ENCODE measurements at places on chromosomes 6 and 20.

DNA sequence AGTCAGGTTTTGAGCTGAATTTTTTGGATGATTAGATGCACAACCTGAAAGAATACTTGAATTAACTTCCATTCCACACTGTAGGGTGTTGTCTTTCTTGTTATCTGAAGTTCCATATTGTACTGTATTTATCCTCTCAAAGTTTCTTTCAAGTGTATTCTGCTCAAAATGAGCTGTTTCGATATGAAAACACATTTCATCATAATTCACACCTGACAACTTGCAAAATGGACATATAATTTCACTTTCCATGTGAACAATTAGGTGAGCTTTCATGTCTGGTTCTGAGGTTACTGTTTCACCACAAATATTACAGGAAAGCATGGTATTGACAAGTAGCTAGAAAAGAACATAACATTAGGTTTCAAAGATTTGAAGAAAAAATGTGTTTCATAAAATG lies 1.7 kb downstream of the ZUP1 start:
- no peak for DNase-seq

DNA sequence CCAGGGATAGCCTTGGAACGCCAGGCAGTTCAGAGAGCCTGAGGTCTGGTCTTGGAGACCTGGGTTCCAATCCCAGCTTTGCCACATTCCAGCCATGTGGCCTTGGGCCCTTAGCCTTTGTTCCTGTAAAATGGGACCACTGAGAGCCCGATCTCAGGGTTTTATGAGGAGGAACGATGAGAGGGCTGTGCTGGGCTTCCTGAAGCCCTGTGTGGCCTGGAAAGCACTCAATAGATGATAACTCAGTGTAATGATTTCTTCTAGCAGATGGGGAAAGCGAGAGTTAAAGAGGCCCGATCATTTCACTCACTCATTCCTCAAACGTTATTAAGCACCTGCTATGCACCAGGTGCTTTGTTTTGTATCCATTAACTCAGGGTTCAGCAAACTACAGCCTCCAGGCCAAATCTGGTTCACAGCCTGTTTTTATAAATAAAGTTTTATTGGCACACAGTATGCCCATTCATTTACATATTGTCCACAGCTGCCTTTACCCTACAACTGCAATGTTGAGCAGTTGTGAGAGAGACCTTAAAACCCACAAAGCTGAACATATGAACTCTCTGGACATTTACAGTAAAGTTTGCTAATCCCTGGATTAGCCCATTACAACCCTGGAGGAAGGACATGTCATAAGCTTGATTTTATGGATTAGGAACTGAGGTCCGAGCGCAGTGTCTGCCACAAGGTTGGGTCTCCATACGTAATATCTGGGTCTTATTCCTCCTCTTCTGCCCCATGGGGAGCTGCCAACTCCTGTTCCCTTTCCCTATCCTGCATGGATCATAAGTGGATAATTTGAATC lies 90.4 kb downstream of the CEBPB start:
- DNase-seq = no peak

GRCh38 chr6:5063617-5064016 lies 21.5 kb upstream of the PPP1R3G start:
- no peak for DNase-seq

GRCh38 chr6:4372866-4373265 lies 237.5 kb upstream of the ECI2 start:
- DNase-seq = no peak

GRCh38 chr6:163820745-163821458 lies 406.4 kb downstream of the QKI start:
- DNase-seq = no peak

- DNase-seq = no peak
Observed at GRCh38 chr6:2186516-2186915, 58.9 kb downstream of the GMDS start.

GRCh38 chr6:30019819-30020218 lies 41.2 kb upstream of the POLR1H start:
- DNase-seq = no peak

- DNase-seq = no peak
Observed at GRCh38 chr20:19924255-19924654, 92.9 kb upstream of the NAA20 start.

DNA sequence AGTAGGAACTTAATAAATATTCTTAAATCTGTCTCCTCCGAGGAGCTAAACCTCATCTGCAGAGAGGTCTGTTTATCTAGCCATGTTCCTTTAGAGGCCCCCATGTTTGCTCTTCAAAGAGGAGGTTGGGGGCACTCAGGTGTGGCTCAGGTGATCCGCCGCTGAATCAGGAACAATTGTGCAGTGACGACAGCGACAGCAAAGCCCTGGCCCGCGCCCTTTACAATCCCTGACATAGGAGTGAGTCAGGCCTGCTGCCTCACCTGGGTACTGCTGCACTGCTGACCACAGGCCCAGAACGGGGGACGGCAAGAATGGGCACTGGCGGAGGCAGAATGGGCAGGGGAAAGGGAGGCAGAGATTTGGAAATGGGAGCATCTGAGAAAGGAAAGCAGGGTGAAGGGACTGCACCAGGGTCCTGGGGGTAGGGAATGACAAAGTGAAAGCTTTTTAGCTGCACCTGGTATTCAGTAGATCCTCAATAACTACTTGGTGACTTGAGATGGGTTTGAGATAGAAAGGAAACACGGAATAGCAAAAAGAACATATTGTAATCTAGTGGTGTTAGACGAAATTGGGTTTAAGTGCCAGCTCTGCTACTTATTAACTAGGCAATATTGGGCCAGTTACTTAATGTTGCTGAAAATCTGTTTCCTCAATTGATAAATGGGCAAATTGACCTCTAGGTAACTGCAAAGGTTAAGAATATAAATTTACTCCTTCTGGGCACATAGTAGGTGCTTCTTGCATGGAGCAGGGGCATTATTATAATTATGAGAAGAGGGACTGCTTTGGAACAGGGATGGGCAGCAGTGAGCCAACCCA lies 5.4 kb upstream of the IER3 start:
- no peak for DNase-seq

- no peak for DNase-seq
Observed at GRCh38 chr6:144334150-144334708, 49.1 kb downstream of the UTRN start.

DNA sequence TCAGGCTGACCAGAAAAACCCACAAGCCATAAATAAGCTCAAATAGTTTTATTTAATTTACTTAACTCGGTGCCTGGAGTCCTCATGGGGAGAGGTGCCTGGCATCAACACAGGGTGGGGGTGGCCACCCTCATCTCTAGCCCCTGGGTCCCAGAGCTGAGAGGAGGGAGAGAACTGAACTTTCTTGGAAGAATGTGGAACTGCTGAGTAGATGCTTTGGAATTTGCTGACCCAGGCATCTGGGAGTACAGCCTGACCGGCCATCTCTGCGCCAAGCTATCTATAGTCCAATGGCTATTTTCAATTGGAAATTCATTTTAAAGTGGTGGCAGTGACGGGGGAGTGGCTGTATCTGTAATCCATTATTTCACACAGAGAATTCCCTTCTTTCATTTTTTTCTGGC lies 104.8 kb downstream of the CDH26 start:
- no peak for DNase-seq

DNA sequence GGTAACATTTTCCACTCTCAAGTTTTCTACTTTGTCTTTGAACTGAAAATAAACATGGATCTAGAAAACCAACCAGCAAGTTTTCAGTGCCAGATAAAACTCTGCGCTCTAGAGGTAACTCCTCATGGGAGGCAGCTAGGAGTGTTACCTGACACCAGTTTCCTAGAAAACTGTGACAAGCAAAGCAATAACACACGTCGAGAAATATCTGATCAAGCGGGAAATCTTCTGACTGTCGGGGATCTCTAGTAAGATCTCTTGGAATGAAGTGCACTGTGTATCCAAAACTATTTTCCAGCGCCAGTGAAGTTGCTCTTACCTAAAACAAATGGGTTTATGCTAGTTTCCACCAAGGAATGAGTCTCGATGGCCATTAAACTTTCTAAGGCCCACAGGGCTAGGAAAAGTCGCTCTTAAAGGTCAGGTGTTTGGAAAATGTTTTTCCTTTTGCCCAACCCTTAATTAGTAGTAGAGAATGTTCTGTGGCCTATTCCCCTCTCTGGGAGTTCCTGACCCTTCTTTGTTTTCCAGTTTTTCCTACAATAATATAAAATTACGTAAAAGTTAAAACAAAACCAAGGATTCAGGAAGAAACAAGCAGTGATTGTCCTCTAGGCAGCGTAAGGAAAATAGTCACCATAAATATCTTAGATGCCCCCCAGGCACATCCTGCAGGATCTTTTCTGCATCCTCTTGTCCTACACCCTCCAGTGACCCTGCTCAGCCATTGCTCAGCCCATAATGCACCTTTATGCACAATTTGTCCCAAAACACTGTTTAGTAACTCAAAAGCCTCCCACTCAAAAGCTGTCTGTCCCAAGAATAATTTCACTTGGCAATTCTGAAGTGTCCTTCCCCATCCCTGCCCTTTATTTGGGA lies 137.7 kb upstream of the AKAP12 start:
- no peak for DNase-seq

DNA sequence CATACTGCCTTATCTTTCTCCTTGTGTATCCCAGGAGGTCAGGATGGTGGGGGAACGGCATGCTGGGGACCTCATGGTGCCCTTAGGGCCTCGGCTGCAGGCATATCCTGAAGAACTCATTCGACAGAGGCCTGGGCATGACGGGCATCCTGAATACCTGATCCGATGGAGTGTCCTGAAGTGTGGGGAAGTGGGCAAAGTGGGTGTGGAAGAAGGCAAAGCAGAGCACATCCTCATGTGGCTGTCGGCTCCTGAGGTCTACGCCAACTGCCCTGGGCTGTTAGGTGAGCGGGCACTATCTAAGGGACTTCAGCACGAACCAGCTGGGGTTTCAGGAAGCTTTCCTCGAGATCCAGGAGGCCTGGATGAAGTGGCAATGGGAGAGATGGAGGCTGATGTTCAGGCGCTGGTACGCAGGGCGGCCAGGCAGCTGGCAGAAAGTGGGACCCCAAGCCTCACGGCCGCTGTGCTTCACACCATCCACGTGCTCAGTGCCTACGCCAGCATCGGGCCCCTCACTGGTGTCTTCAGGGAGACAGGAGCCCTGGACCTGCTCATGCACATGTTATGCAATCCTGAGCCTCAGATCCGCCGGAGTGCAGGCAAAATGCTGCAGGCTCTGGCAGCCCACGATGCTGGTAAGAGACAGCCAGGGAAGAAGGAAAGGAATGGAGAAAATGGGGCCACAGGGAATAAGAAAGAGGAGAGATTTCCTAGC lies 2.4 kb downstream of the CUL9 start:
- DNase-seq = no peak

GRCh38 chr6:170522565-170523183 lies 30.4 kb downstream of the PSMB1 start:
- peak; percentile 6 for DNase-seq

GRCh38 chr6:111982681-111983080 lies 71.2 kb upstream of the CCN6 start:
- DNase-seq = no peak

DNA sequence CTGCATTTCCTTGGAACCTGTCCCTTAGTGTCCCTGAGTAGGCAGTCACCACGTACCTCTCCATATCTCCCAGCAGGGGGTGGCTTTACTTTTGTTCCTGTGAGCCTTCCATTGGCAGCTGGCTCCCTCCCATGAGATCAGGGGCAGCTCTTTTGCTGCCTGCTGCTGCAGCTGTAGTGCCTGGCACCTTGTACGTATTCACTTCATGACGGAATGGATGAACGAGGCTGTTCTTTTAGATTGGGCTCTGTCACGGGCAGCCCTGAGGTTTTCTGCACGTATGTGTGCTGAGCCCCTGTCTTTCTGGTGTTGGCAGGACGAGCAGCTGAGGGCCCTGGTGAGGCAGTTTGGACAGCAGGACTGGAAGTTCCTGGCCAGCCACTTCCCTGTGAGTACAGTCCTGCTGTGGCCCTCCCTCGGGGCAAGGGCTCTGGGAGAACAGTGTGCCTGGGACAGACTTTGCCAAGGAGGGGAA lies 14.6 kb downstream of the MYBL2 start:
- DNase-seq = no peak

GRCh38 chr20:24937579-24937978 lies 11.5 kb upstream of the CST7 start:
- DNase-seq = no peak

DNA sequence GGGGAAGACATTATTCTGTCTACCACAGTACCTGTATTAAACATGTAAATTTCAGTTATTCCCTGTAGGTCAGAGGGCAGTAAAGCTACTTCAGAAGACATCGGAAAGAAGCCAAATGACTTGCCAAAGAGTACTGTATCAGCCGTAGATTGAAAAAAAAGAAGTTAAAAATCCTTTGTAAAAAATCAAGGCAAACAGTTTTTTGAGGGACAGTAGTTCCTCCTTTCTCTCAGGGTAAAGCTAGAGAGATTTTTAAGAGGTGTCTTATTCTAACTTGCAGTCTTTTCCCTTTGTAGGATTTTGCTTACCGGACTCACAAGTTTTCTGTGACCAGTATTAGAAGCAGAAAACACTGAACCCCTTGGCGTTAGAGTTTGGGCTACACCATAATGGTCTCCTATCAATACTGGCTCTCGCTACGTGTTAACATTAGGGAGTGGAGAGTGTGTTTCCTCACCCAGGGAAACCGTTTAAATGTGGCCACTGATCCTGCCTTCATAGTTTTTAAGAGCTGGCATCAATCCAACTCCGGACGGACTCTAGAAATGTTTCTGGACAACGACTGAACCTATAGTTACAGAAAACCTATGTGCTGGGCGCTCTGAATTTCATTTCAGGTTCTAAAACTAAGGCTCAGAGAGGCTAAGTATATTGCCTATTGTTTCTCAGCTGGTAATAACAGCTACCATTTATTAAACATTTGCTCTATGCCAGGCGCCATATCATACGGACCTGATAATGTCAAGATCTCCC lies 1.3 kb upstream of the ASXL1 start:
- no peak for DNase-seq

All from activated naive CD4-positive, alpha-beta T cell treated with anti-CD3 and anti-CD28 coated beads, Interleukin-2, amount 50 U/mL, for 72 hours (primary cell).